Fibroblast of skin of left biceps (primary cell): ENCODE measurements at places on chromosomes 12 and 14.
A peak's percentile ranks its signal among the peaks of the same experiment; 100 is the strongest.

- no peak for DNase-seq
Observed at GRCh38 chr12:11695321-11695720, 45.8 kb downstream of the ETV6 start.

DNA sequence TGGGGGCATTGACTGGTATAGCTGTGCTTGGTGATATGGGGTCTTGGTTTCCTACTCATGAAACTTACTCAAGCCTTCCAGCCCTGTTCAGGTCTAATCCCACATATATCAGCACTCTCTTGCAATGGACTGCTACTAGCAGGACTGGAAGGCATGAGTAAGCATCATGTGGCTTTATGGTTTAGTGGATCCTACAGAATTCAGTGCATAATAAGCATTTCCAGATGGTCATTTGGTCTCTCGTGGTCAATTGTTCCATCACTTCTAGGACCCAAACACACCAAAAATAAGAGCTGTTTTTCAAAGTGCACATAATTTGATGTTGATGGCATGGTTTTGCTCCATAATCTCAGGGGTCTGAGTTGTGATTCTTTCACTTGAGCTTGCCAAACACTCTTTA is 114.4 kb downstream of the LMNTD1 start:
- peak; percentile 59 for DNase-seq

DNA sequence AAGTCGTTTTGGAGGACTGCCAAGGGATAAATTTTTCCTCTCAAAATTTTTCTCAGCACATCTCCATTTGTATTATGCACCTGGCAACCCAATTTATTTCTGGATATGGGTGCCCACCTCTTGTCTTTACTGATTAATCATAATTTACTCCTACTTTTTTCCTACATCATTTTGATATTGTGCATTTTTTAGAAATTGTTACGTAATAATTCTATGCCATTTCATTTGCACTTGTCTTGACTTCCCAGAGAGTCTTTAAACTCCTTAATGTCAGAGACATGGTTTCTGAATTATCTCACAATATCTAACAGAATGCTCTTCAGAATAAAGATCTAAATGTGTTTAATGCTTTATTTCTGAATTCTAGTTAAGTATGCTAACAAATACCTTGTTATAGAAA is 113.1 kb downstream of the TMTC3 start:
- DNase-seq, result no peak

GRCh38 chr12:5503774-5504173 is 71.9 kb downstream of the NTF3 start:
- no peak for DNase-seq

GRCh38 chr12:89195470-89195869 is 156.8 kb downstream of the DUSP6 start:
- no peak for DNase-seq

DNA sequence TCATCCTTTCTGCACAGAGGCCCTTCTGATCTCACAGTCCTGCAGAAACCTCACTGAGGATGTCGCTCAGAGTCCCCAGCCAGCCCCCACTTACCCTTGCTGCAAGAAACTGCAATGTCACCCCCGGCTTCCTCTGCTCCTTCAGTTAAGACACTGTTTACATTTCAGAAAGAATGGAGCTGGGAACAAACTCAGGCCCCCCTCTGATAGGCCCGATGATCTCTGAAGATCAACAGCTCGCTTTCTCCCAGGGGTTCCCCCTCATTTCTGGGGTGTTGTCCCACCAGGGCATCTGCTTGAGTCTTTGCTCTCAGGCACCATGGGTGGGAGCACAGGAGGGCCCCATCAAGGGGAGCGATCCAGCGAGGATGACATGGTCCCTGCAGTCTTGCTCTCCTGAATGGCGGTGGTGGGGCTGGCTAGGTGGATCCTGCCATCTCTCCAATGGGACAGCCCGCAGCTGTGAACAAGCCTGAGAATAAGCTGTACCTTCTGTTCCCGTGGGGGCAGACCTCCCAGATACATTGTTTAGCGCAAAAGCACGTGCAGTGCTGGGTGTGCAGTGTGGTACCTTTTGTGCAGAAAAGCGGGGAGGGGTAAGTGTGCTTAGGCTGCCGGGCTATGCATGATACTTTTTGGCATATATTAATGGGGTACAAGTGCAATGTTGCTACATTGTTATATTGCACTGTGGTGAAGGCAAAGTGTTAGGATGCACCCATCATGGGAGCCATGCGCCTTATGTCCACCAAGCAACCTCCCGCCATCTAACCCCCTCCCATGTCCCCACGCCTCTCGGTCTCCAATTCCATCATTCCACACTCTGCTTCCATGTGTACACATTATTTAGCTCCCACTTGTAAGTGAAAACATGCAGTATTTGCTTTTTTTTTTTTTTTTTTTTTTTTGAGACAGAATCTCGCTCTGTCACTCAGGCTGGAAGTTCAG is 6.7 kb upstream of the NCOR2 start:
- no peak for DNase-seq

GRCh38 chr14:92207012-92207927 is 85.5 kb downstream of the CPSF2 start:
- DNase-seq, result no peak

- no peak for DNase-seq
Observed at GRCh38 chr14:24284501-24285035, 13.2 kb upstream of the RABGGTA start.

- no peak for DNase-seq
Observed at GRCh38 chr14:61889914-61890351, 127.7 kb downstream of the SNAPC1 start.

GRCh38 chr14:103825101-103825500 is 22.3 kb downstream of the PPP1R13B start:
- DNase-seq, result no peak

DNA sequence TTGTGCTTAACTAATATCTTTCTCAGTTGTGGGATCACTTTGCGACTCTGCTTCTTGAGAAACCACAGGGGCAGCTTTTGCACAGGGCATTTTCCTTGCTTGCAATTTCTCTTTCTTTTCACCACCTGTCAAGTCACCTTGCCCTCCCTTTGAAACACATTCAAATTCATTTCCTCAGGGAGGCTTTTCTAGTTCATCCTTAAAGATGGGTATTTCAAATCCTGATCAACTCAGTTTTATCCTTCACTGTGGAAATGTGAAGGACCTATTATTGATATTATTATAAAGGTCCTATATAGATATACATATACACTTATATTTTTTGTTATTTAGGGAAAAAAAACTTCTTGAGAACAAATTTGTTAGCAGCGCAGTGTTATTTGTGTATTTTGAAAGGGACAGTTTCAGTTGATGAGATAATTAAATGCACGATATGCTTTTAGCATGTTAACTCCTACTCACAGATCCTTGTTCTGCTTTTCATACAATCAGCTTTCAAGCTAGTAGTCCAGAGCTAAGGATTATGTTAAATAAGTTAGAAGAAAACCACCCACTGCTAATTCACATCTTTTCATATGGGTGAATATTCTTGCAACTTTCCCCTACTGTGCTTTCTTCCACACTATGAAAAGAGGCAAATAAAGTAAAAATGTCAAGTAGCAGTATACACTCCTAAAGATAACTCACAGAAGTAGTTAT is 501.4 kb upstream of the RGS6 start:
- DNase-seq, result no peak

DNA sequence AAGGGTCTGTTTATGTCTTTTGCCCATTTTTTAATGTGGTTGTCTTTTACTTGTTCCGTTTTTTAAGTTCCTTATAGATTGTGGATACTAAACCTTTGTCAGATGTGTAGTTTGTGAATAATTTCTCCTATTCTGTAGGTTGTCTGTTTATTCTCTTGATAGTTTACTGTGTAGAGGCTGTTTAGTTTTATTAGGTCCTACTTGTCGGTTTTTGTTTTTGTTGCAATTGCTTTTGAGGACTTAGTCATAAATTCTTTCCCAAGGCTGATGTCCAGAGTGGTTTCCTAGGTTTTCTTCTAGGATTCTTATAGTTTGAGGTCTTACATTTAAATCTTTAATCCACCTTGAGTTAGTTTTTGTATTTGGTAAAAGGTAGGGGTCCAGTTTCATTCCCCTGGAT is 33.9 kb downstream of the SLC39A9 start:
- no peak for DNase-seq

DNA sequence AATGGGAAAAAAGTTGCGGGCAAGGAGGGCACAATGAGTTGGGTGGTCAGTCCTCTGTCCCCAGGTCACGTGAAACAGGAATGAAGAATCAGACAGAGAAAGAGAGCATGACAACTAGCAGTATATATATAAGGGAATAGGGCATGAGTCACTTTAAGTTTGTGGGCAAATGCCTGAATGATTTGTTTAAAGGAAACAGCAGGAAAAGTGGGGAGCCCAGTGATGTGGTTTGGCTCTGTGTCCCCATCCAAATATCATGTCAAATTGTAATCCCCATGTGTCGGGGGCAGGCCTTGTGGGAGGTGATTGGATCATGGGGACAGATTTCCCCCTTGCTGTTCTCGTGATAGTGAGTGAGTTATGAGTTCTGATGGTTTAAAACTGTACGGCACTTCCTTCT is 195.3 kb upstream of the IGF1 start:
- DNase-seq, result peak; percentile 29

DNA sequence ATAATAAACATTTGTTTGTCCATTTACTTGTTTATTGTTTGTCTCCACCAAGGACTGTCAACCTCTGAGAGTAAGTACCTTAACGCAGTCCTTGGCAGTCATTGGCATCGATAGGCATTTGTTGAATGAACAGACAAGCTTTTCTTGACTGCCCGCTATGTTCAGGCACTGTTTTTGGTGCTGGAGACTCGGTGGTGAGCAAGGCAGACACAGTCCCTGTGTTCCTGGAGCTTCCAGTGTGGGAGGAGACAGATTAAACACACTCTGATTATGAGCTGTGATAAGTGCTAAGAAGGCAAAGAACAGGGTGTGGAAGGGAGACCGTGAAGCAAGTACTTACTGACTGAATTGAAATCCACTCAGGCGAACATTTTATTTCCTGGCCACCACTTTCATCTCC is 1.2 kb downstream of the ATP6V0A2 start:
- DNase-seq, result no peak

- no peak for DNase-seq
Observed at GRCh38 chr14:36751106-36751505, 89.4 kb downstream of the PAX9 start.

DNA sequence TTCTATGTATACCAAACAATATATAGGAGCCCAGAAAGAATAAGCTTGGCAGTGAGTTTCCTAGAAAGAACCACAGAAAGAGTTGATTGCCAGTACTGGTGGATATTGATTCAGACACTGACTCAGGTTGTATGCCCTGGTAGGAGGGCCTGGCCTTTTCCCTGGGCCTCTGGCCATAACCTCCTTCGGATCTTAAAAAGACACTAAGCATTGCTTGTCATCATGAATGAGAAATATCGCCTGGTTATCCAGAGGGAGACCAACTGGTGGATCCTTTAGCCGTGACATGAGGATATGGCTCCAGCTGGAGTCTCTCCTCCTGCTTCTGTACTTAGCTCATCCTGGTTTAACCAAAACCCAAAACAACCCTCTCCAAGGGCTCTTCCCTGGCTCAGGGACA is 231.5 kb downstream of the MSRB3 start:
- no peak for DNase-seq

DNA sequence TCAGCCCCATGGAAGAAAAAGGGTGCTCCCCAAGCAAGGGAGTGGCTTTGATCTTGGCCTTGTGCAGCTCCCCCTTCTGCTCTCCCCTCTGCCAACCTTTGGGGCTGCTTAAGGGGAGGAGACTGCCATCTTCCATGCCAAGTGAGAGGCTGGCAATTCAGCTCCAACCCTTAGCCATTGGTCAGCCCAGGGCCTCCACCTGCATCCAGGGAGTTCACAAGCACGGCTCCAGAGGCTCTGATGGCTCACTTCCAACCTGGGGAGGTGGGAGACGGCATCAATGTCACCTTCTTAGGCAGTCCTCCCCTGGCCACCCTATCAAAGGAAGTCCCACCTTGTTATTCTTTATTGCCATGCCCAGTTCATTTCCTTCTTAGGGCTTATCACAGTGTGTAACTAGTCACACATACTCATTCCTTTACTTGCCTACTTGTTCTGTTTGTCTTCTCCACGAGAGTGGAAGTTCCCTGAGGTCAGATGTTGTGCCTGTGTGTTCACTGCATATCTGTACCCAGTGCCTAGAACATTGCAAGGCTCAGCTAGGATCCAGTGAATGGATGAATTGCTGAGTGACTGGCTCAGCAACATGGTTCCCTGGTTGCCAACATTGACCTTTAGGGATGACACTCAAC is 5.0 kb downstream of the HDAC7 start:
- DNase-seq, result no peak

- DNase-seq, result no peak
Observed at GRCh38 chr12:18221726-18222125, 39.6 kb upstream of the PIK3C2G start.

DNA sequence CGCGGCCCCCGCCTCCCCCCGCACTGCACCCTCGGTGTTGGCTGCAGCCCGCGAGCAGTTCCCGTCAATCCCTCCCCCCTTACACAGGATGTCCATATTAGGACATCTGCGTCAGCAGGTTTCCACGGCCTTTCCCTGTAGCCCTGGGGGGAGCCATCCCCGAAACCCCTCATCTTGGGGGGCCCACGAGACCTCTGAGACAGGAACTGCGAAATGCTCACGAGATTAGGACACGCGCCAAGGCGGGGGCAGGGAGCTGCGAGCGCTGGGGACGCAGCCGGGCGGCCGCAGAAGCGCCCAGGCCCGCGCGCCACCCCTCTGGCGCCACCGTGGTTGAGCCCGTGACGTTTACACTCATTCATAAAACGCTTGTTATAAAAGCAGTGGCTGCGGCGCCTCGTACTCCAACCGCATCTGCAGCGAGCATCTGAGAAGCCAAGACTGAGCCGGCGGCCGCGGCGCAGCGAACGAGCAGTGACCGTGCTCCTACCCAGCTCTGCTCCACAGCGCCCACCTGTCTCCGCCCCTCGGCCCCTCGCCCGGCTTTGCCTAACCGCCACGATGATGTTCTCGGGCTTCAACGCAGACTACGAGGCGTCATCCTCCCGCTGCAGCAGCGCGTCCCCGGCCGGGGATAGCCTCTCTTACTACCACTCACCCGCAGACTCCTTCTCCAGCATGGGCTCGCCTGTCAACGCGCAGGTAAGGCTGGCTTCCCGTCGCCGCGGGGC is at the start of gene FOS:
Gene FOS (plus strand): TSS at position 407 of the 731 bp plus-strand sequence. CDS start 155 bp downstream, at position 562.
- DNase-seq, result peak; percentile 89

DNA sequence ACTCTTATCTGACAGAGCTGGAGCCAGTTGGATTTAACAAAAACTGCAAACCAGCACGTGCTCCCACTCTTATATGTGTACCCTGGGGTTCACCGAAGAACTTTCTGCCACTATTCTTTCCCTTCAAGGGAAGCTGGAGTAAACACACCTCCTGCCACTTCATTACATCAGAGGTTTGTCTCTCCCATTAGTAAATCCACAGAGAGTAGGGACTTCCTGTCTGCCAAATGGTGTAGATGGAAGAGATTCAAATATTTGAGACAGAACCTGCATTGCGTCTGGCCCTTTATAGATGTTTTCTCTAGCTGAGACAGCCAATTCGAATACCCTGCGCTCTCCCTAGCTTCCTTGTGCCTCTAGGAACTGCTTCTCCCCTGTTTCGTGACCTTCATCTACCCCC is 29.1 kb upstream of the AEBP2 start:
- DNase-seq, result no peak

GRCh38 chr14:50865391-50866076 is 6.3 kb upstream of the ABHD12B start:
- no peak for DNase-seq

GRCh38 chr14:68841016-68841809 is 48.3 kb upstream of the ZFP36L1 start:
- DNase-seq, result no peak
